ENCODE measurements at places on chromosomes 2 and 18.

- DNase-seq, result no peak
These were observed 5.7 kb downstream of the OTX1 start for GRCh38 chr2:63056107-63057050.

DNA sequence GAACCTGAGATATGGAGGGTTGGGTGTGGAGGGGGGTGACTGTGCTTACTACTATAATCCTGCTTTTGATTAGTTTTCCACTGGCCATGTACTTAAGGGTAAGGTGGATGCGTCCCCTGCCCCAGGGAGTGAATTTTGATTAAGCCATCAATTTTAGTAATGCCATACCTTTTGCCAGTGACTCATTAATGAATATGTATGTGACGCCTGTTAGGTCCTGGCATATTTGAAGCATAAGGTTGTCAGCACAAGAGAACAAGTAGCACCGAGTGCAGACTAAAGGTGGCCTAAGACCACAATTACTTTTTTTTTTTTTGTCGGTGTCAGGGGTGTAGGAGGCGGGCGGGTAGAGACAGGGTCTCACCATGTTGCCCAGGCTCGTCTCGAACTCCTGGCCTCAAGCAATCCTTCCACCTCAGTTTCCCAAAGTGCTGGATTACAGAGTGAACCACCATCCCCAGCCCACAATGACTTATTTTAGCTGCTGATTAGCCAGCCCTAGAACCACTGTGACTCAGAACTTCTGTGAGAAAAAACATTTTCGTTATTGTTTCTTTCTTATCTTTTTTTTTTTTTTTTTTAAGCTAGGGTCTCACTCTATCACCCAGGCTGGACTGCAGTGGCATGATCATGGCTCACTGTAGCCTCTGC, 7.0 kb downstream of the TANC1 start:
- no peak for DNase-seq

- peak; percentile 8 for DNase-seq
These were observed 463 bp downstream of the PPP1CB start for GRCh38 chr2:28751956-28752630.

DNA sequence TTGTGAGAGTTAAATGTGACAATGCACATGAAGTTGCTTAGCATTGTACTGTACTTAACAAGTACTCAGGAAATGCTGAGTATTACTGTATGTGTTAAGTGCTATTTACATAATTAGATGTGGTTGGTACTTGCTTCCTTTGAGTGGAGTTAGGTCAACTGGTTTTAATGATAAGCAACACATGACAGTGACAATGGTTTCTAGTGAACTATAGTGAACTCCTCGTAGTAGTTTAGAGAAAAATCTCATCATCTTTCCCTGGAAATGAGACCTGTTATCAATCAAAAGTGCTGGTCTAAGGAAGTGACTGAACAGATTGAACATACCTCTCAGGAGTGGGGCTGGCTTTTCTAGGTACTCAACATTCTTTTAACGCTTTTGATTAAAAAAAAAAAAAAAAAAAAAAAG, 29.2 kb upstream of the ZDBF2 start:
- DNase-seq, result no peak

GRCh38 chr2:64354857-64355680, 98.9 kb upstream of the LGALSL start:
- DNase-seq, result no peak

DNA sequence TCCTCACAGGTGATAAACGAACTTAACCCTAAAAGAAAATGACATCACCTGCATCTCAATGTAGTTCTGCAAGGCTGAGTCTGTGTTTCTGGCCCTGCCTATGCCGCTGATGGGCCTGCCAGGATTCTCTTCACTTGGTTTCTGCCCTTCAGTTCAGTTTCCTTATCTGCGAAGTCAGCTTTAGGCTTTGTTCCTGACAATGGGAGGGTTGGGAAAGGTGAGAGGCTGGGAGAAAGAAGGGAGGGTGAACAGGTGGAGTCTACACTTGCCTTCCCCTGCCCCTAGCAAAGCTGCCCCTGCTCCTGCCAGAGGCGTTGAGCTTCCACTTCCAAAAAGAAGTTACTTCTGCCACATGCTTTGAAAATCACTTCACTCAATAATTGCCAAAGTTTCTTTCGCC, 124.0 kb upstream of the APCDD1 start:
- DNase-seq, result no peak
